BJ (cell line): ENCODE measurements at places on chromosomes 3 and 15.

- no peak for DNase-seq
These were observed 471.0 kb upstream of the SEMA6D start for GRCh38 chr15:47246317-47246716.

DNA sequence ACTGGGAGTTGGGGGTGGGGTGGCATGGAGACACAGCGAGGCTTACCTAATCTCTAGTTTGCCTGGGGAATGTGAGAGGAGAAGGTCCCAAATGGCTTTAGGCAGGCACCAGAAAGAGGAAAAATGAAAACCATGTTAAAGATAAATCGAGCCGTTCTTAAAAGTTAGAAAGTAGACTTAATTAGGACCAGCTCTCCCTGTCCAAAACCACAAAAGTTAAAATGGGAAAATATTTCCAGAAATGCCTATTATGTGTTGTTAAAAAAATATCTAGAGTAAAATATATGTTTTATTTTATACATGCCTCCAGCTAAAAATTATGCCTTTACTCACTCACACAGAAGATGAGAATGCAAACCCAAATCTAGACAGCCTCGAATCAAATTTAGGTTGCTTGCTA lies 50.1 kb downstream of the LRTM1 start:
- no peak for DNase-seq

- no peak for DNase-seq
These were observed 2.2 kb downstream of the XXYLT1 start for GRCh38 chr3:195268576-195269309.

DNA sequence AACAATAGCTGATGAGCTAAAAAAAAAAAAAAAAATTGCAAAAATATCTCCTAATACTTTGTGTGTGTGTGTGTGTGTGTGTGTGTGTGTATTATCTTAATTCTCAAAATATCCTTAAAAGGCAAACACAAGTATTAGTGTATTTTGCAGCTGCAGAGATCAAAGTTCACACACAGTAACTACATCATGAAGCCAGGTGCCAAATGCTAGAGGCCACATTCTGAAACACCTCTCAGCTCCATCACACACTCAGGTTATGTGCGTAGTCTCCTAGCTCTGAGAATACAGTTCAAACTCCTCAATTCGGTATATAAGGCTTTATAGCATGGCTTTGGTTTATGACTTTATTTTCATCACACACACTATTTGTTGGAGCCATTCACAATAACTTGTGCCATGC lies 33.5 kb upstream of the PPARG start:
- DNase-seq = no peak

DNA sequence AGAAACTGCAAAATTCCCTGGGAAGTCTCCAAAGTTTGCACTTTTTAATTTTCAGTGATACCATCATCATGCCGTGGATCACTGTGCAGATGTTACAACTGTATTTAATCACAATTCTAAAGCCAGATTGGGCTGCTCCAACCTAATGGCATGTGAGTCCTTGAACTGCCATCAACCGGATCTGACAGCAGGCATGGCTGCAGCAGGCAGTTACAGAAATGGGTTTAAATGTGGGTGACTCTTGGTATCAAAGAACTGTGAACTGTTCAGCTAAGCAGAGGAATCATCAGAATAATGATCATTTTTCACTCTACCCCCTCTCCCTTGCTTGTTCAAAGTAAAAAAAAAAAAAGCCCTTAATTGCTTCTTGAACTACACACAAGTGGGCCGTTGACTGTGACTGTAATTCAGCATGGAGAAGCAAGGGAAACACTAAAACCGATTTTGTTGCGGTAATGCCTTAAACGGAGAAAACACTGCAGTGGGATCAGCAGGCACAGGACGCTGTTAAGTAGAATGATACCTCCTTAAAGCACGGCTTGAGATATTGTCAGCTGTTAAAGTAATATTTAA lies 152.4 kb downstream of the RORA start:
- DNase-seq = no peak

GRCh38 chr3:184899953-184900595 lies 88.1 kb downstream of the VPS8 start:
- no peak for DNase-seq

- DNase-seq = no peak
These were observed 60.0 kb downstream of the ST6GAL1 start for GRCh38 chr3:186990277-186990676.

- no peak for DNase-seq
These were observed 68.1 kb upstream of the MAGI1 start for GRCh38 chr3:66106788-66107187.

- DNase-seq = no peak
These were observed 133.5 kb downstream of the WNT7A start for GRCh38 chr3:13746385-13746784.

GRCh38 chr3:12797892-12798558 lies 1.5 kb downstream of the CAND2 start:
- no peak for DNase-seq

DNA sequence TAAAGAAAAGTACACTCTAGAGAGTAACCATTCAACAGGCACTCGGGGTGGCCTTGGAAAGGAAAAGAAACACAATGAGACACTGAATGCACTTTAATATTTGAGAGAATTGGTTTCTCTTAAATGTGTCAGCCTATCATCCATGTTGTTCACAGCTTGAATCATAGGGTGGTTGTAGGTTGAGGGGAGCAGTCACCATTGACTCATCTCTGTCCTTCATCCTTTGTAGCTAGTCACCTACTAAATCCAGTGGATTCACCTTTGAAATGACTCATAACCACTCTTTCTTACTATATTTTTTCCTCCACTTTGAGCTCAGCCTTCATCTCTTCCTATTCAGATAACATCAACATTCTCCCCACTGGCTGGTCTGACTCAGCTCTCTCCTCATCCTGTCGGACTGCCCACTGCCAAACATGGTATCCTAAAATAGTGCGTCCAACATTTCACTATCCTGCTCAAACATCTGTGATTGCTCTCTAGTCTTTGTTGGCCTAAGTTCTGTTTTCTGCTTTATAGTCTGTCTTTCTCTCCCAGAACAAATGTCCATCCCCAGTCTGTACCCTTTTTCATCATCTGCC lies 182.7 kb upstream of the GADL1 start:
- peak; percentile 75 for DNase-seq

GRCh38 chr3:11099306-11099705 lies 55.0 kb upstream of the HRH1 start:
- DNase-seq = no peak
